Activated CD4-positive, alpha-beta T cell treated with anti-CD3 and anti-CD28 coated beads, Interleukin-2, amount 50 U/mL, for 1 hour (primary cell): ENCODE measurements at places on chromosomes 13 and 19.

DNA sequence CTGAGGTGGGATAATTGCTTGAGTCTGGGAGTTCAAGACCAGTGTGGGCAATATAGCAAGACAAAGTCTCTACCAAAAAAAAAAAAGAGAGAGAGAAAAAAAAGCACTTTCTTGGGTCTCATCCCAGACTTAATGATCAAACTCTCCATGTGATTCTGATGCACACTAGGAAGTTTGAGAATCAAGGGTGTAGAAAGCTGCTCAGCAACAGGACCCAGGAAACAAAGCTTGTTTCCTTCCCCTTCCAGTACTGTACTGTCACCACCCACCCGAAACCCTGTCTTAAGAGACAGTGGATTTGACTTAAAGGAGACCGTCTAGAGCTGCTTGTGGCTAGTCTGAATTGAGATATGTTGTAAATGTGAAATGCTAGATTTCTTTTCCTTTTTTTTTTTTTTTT lies 5.8 kb downstream of the MISP3 start:
- DNase-seq = no peak

- peak; percentile 69 for DNase-seq
These were observed 2.5 kb downstream of the CFD start for GRCh38 chr19:861756-862580.

DNA sequence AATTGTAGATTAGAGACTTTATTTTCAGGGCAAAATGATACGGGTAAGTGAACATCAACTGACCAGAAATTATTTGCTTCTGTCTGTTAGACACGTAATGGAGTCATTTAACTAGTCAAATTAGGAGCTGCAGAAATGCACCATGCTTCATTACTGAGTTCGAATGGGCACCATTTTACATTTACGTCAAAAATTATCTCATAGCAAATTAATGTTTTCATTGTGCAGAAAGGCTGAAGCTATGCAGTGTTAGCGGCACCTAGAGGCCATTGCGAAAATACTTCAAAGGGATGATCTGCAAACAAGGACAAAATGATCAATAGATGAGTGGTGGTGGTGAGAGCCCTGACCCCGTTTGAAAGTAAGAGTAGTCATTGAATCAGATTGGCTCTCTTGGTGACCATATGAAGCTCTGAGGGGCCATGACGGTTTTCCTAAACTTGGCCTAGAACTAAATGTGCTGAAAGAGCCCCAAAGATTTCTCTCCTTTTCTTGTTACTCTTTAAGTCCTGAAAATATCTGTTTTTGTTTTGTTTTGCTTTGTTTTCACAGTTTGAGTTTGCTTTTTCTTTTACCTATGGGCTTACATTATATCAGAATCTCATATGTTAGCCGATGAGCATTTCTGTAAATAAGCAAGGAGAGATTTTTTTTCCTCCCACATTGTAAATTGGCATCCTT lies 277.9 kb downstream of the ZNF536 start:
- DNase-seq = no peak

- DNase-seq = peak; percentile 58
These were observed 25.8 kb upstream of the MAP3K10 start for GRCh38 chr19:40165362-40165937.

- DNase-seq = no peak
These were observed 660 bp upstream of the MVB12A start for GRCh38 chr19:17419154-17419620.
